Camera-type eye (tissue), 1 donor: ENCODE measurements at places on chromosomes 2 and 18. TPM values are rescaled to one million over a fixed set of nuclear protein-coding genes. Genes with fewer than 3 reads are reported as not detected.

Gene PID1
- total RNA-seq = 31.1 TPM

Gene PTH2R
- 4.2 TPM for total RNA-seq

Gene ANKRD30BL
- 7.3 TPM for total RNA-seq

Gene CD207
- total RNA-seq = 5.3 TPM

Gene TMEM182
- total RNA-seq = 42.3 TPM

Gene TMX3
- total RNA-seq = 108 TPM

Gene UGT1A4
- not detected for total RNA-seq

Gene TRABD2A
- 0.77 TPM for total RNA-seq

Gene CABYR
- 7.0 TPM for total RNA-seq

Gene MARCO
- total RNA-seq = 0.16 TPM

Gene FOXD4L1
- not detected for total RNA-seq

Gene MMADHC
- total RNA-seq = 99.6 TPM

Gene ATOH8
- 17.6 TPM for total RNA-seq
